ENCODE measurements at places on chromosomes 4 and X.

DNA sequence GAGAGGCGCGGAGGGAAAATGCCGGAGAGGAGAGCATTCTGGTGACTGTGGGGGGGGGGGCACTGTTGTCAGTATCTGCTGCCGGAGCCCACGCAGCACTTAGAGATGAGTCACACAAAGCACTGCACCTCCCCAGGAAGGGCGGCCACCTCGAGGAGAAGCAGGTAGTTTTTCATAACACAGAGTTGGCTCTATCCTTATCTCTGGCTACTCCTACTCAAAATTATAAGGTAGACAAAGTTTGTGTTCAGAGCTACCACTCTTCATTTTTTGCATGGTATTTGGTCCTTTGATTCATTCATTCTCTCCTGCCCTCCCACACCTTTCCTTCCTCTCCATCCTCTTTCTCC lies 76.2 kb upstream of the SCOC start:
- no peak for DNase-seq

DNA sequence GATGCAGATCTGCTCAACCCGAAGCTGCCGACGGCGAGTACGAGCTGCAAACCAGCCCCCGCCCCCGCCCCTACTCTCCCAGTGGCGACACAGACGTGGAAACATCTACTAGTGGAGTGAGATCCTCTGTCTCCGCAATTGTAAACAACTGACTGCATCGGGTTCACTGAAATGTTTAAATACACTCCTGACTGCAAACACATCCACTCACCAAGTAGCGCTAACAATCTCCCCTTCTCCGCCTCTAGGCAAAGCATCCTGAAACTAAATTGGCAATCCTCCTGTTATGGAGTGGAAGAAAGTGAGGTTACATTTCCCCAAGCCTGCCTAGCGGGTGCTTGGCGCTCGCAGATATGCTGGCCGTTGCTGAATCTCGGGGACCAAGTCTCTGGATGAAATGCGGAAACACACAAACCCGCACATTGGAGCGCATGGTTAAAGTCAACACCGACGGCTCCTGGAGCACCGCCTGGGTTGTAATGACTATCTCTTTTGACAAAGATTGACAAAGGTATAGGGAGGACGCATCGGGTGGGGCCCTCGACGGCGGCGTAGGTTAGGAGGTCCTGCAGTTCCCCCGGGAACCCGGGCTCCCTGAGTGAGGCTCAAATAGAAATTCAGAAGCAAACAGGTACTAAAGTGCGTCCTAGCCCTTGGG lies 117.0 kb upstream of the TEX13C start:
- no peak for DNase-seq

DNA sequence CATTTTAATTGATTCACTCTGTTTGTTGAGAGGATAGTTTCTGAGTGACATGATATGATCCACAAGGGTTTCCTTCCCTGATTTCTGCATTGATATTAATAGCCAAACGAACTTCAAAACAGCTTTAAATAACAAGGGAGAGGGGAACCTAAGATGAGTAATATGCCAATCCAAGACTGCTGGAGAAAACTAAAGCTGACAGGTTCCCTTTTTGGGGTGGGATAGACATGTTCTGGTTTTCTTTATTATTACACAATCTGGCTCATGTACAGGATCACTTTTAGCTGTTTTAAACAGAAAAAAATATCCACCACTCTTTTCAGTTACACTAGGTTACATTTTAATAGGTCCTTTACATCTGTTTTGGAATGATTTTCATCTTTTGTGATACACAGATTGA lies 182.2 kb downstream of the AR start:
- DNase-seq: no peak

- DNase-seq: no peak
These were observed 46.2 kb downstream of the SEPTIN11 start for GRCh38 chr4:76995776-76996175.

- DNase-seq: no peak
These were observed 190.6 kb downstream of the FRAS1 start for GRCh38 chr4:78247536-78248285.

DNA sequence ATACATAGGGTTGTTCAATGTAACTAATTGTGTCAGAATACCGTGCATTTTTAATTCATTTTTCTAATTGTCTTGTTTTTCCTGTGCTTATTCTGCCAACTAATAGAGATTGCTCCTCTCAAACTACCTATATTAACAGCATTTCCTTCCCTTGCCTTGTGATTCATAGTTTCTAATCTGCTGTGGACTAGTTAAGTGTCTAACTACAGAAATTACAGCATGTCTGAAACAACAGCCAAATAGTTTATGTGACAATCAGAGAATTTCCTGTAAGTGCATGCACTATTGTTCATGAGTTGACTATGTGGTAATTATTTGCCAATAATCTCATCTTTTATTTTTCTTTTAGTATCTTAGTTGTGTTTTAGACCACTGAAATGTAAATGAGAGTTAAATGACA lies 4.1 kb upstream of the SEC24B start:
- no peak for DNase-seq

- no peak for DNase-seq
These were observed 181.6 kb downstream of the SPOCK3 start for GRCh38 chr4:167052631-167053091.

DNA sequence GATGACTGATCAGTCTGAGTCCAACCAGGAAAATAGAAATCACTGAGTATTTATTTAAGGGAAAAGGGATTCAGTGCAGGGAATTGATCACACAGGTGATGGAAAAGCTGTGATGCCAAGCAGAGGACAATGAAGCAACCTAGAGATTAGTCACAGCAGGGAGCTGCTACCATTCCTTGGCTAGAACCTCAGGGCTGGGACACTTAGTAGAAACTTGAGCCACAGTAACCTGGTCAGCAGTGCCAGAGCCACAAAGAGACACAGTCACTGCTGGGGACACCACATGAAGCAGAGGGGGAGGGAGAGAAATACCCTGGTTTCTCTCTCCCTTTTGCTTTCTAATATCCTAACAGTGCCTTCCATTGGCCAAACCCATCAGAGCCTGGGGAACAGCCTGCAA lies 38.7 kb downstream of the RTL9 start:
- DNase-seq: no peak

DNA sequence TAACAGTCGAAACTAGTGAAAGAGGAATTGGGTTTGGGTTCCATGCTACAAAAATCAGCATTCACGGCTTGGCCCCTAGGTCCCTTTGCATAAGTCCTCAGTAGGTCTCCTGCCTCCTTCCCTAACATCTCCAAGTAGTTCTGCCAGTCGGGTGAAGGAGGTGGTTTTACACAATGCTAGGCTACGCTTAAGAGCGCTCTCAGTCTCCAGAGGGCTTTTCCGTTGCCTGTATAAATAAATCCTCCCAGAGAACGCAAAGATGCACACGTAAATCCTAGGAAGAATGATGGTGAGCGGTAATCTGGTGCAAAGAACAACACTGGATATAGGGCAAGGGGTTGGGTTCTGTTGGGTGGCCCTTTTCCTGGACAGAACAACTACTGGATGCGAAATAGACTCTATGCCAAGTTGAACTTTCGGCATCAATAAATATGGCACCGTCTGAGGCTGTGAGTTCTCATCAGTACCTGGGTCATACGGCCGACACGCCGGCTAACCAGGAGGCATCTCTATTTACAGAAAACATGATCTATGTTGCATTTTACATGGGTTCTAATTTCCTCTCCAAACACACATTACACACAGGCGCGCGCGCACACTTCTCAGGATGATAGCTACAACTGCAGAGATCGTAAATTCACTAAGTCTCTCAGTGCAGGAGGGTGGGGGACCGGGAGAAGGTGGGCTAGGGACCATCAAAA lies 1.3 kb downstream of the CAMK2D start:
- DNase-seq: no peak

GRCh38 chr4:158020176-158020575 lies 152.6 kb downstream of the GASK1B start:
- no peak for DNase-seq

- DNase-seq: no peak
These were observed at the start of gene XKRX for GRCh38 chrX:100928660-100929613. Gene XKRX, minus strand, starts transcription at chrX:100928917. Its CDS starts 613 bp downstream, at chrX:100928304.

GRCh38 chr4:115433491-115433890 lies 320.1 kb upstream of the NDST4 start:
- no peak for DNase-seq

Data from cerebellar nuclear complex (tissue), 1 donor.